ENCODE measurements at places on chromosomes 5 and 9. TPM values are rescaled to one million over a fixed set of nuclear protein-coding genes. Genes with fewer than 3 reads are reported as not detected.

Gene LHX3
- total RNA-seq: not detected

Gene KCNMB1
- 0.60 TPM for total RNA-seq

Gene C5orf52
- not detected for total RNA-seq

Gene SLC4A9
- not detected for total RNA-seq

Gene CDX1
- not detected for total RNA-seq

Gene GRXCR2
- not detected for total RNA-seq

Gene BTNL8
- total RNA-seq: 6.5 TPM

Gene SOHLH1
- not detected for total RNA-seq

Gene SPAAR
- 3.8 TPM for total RNA-seq

Gene CCL21
- total RNA-seq: 151 TPM

Gene ARL14EPL
- total RNA-seq: 2.9 TPM

Gene TNC
- 94.8 TPM for total RNA-seq

Gene ADAMTS6
- 12.6 TPM for total RNA-seq

Gene ELAVL2
- not detected for total RNA-seq

Gene FAM81B
- not detected for total RNA-seq

Gene SUSD3
- total RNA-seq: 49.0 TPM

Gene TJP2
- 15.6 TPM for total RNA-seq

Gene SWI5
- total RNA-seq: 19.1 TPM

Gene SEMA6A
- total RNA-seq: 31.4 TPM

Gene PPP3R2
- total RNA-seq: not detected

Gene IFNA5
- total RNA-seq: not detected

Gene MFAP3
- 64.6 TPM for total RNA-seq

Gene ZFP2
- total RNA-seq: 2.2 TPM

Gene MEIKIN
- total RNA-seq: not detected

Gene WDR41
- 33.0 TPM for total RNA-seq

Gene VCAN
- 138 TPM for total RNA-seq

Gene FOXD4L6
- not detected for total RNA-seq

Gene RORB
- 0.17 TPM for total RNA-seq

Gene SHISAL2B
- not detected for total RNA-seq

Gene IQGAP2
- 51.7 TPM for total RNA-seq

Gene KCNN2
- total RNA-seq: 0.57 TPM

All from spleen (tissue), 13 donors.